ENCODE measurements at places on chromosomes 4 and X.

- no peak for DNase-seq
These were observed 72.6 kb downstream of the FAM53A start for GRCh38 chr4:1611501-1611870.

GRCh38 chr4:30450474-30450873 lies 269.7 kb upstream of the PCDH7 start:
- no peak for DNase-seq

DNA sequence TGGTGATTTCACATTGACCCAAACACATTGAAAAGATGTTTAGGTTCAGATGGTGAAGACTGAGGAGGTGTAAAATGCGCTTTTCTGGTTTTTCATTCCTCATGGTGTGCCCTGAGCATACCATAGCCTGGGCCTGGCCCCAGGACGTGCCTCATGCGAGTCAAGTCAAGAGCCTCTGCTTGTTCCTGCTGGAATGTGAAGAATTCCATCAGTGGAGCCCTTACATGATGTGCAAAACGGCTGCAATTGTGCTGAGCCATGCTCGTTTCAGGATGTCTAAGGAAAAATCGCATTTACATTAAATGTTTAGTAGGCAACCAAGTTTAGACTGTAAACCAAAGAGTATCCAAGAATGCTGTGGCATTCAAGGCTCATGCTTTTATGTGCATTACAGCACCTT lies 34.9 kb downstream of the GYG2 start:
- DNase-seq = no peak

DNA sequence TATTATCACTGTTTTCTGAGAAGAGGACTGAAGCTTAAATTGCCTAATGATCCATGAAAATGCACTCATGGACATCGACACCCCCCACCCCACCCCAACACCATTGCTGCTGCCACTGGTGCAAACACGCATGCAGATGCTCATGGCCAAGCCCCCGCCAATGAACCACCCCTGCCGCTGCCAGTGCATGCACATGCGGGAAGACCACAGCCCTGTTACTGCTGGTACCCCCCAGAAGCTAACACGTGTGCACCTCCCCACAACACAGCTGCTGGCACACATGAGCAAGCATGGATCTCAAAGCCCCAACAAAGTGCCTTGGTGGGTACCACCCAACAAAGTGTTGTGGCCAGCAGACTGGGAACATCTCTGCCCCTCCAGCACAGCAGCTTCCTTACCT lies 594.1 kb upstream of the FAT1 start:
- DNase-seq = no peak

GRCh38 chr4:41943506-41943905 lies 8.3 kb downstream of the TMEM33 start:
- no peak for DNase-seq

GRCh38 chr4:99723612-99724011 lies 66.0 kb upstream of the C4orf54 start:
- DNase-seq = no peak
